Skeletal muscle tissue (tissue), 5 donors: ENCODE measurements at places on chromosomes 11 and 22. TPM values are rescaled to one million over a fixed set of nuclear protein-coding genes. Genes with fewer than 3 reads are reported as not detected.

IZUMO1R gene
- total RNA-seq: not detected

GGTLC3 gene
- total RNA-seq: not detected

SLC22A9 gene
- total RNA-seq: not detected

NAV2 gene
- total RNA-seq: 43.3 TPM

OR6T1 gene
- total RNA-seq: not detected

TMEM123 gene
- total RNA-seq: 41.2 TPM

XKR3 gene
- total RNA-seq: not detected

RRP7A gene
- 13.0 TPM for total RNA-seq

NTM gene
- total RNA-seq: 9.9 TPM

SLC25A45 gene
- 3.7 TPM for total RNA-seq

JAM3 gene
- total RNA-seq: 65.8 TPM

APLNR gene
- total RNA-seq: 74.6 TPM

CENPM gene
- 5.7 TPM for total RNA-seq

KDM4E gene
- not detected for total RNA-seq

TPH1 gene
- total RNA-seq: under 0.01 TPM

TMEM45B gene
- not detected for total RNA-seq

KRTAP5-8 gene
- total RNA-seq: not detected

MMP10 gene
- not detected for total RNA-seq

C11orf65 gene
- 1.0 TPM for total RNA-seq

MYBPC3 gene
- total RNA-seq: 1.6 TPM
